ENCODE measurements at places on chromosomes 1 and 21. TPM values are rescaled to one million over a fixed set of nuclear protein-coding genes. Genes with fewer than 3 reads are reported as not detected.

- DNase-seq = no peak
Measured at GRCh38 chr1:212323066-212323465, 37.9 kb downstream of the PPP2R5A start.

The CD1B gene
- total RNA-seq = not detected

- DNase-seq = no peak
Measured at GRCh38 chr1:101282314-101283038, 45.7 kb downstream of the S1PR1 start.

DNA sequence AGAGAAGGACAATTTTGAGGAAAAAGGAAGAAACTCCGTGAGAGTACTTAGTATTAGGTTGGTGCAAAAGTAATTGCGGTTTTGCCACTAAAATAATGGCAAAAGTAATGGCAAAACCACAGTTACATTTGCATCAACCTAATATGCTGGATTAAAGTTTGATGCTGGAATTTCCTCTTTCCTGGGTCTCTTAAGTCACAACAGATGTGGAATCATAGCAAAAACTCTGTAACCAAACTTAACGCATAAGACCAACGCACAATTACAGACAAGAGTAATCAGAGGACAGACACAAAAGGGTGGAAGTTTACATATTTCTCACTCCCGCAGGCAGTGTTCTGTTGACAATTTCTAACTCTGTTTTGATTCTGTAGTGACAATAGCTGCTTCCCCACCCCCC, 182.4 kb downstream of the BACH1 start:
- DNase-seq = no peak

The RAD54L gene
- 34.7 TPM for total RNA-seq

GRCh38 chr1:15899266-15899665, 51.8 kb downstream of the SPEN start:
- no peak for DNase-seq

DNA sequence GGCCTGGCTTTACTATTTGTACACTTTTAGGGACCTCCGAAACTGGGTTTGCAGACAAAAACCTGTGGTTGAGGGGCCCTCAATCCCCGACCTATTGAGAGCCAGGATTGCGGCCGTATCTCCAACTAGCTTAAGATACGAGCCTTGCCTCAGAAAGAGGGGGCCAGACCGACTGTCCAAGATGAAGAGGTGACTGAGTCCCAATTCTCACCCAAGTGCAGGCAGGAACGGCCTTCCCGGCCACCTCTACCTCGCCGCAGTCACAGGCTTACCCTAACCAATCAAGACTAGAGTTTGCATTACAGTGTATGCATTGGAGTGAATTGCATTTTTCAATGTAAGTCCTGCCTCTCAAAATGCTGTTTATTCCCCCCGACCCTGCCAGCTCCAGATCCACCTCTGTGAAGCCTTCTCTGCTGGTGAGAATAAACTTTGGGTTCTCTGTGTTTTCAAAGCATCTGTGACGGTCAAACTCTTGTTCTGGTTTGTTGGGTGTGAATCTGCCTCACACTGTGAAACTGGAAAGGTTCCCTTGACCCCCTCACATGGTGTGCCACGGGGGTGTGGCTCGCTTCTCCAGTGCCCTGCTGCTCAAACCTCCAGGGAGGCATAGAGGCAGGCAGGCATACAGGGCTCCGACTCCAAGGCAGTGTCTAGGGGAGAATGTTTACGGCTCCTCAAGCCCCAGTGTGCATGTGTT, 62.2 kb upstream of the WLS start:
- DNase-seq = no peak

The OR2AK2 gene
- not detected for total RNA-seq

The RPE65 gene
- total RNA-seq = not detected

The HSD3B2 gene
- 0.56 TPM for total RNA-seq

The PLPPR4 gene
- total RNA-seq = not detected

DNA sequence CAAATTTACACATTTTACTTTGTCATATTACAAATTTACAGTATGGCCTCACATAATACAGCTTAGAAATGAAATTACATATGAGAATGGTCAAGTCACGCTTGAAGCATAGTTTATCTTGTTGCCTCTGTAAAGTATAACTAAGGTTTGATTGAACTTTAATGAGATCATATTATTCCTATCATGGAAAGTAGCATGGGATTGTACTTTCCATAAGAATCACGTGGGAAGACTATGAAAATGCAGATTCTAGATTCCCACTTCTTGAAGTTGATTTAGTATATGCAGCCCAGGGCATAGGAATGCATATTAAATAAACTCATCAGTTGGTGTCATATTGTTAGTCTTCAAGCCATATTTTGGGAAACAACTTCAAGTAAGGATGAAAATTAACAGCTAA, 342.8 kb downstream of the NCAM2 start:
- DNase-seq = no peak

The OR10R2 gene
- not detected for total RNA-seq

GRCh38 chr1:26373281-26373680, 731 bp upstream of the ZNF683 start:
- no peak for DNase-seq

GRCh38 chr1:88731475-88732269, 47.6 kb downstream of the PKN2 start:
- no peak for DNase-seq

Measured in GM12878 (cell line).